ENCODE measurements at places on chromosomes 2 and 18.

GRCh38 chr2:226424971-226425370 is 374.6 kb downstream of the IRS1 start:
- DNase-seq: no peak

DNA sequence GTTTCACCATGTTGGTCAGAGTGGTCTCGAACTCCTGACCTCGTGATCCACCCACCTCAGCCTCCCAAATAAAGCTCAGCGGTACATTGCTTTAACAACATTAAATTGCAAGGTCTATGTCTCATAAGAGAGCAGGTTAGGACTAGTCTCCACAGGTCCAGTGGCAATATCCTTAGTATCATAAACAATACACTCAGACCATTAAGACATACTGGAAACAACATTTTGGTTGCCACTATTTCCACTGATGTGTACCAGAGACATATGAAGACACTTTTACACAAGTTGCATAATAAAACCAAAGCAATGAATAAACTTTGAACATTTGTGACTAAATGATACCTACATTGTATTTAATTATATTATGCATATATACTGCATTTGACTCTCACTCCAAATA is 1130.0 kb downstream of the TSN start:
- DNase-seq: no peak

DNA sequence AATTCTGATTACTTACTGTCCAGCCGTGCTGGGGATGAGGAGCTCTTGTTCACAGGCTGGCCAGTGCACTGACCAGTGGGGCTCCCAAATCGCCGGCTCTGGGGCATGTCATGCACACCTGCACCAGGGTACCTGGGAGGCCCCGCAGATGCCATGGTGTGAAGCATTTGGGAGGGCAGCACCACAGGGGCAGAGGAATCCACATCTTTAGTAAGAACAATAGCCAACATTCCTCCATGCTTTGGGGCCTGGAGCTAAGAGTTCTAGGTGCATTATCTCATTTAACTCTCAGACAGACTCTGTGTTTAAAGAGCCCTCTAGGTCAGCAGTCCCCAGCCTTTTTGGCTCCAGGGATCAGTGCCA is 104.2 kb downstream of the ACKR3 start:
- no peak for DNase-seq

- DNase-seq: no peak
Measured at GRCh38 chr2:150060341-150060740, 427.1 kb downstream of the RND3 start.

- no peak for DNase-seq
Measured at GRCh38 chr2:84338069-84338468, 121.0 kb downstream of the SUCLG1 start.

All from CD4-positive, alpha-beta T cell treated with Interleukin-1 beta for 1 hour (primary cell).